Stimulated activated CD4-positive, alpha-beta T cell treated with anti-CD3 and anti-CD28 coated beads, Interleukin-1b, Interleukin-23, amount 100 ng/mL, for 24 hours (primary cell): ENCODE measurements at places on chromosomes 12 and 14.

DNA sequence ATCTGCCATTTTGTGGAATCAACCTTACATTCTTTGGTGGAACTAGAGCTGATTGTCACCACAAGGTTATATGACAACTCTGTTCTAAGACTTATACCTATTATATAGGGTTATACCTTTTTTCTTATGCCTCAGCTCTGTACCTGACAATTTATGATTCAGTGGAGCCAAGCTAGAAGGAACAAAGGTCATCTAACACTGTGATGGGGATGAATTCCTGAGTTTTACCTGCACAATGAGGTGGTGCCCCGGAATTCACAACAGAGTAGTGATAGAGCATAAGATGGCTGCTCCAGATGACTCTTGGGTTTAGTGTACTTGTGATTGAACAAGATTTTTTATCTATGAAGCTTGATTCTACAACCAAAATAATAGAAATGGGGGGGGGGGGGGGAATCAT lies 207.3 kb downstream of the PCNX1 start:
- DNase-seq, result no peak

DNA sequence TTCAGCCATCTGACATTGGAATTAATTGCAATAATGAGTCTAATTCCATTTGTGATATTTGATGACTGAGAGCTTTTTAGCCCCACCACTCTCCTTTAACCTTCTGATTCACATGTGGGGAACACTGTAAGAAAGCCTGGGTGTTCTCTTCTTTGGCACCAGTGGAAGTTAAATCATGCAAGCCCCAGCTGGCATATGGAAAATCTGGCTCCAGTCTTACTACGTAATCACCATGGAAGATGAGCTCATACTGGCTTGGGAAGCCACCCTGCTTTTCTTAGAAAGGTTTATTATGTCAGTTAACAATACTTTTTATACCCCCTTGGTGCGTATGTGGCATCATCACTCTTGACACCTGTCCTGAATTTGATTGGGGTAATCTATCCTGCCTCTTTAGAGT lies 479.3 kb downstream of the SLC16A7 start:
- DNase-seq, result no peak

DNA sequence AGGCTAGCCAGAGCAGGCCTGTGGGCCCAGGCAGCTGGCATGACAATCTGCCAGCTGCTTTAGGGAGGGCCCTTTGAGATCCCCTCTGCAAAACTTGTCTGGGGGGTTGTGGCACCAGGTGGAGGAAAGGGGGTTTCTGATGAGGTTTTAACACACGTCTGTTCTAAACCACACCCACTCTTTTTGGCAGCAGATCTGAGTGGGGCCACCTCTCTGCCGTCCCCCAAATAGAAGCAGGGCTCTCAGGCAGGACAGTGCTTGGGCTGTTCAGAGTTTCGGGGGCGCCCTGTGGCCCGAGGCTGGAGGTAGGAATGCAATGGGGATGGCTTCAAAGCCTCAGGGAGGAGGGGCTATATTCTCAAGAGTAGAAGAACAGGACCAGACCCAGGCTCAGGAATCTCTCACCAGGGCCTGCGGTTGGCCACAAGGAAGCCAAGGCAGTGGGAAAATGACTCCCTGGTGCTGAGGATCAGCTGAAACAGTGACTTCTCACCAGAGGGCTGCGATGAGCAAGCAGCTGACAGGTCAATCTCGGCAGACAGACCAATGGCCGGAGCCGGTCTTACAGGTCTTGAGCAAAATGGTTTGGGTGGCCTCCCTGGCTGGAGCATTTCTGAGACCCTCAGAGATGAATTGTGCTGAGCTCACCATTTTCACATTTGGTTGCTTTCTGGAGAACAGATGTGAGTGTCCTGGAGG lies 1.5 kb upstream of the KRT5 start:
- no peak for DNase-seq

DNA sequence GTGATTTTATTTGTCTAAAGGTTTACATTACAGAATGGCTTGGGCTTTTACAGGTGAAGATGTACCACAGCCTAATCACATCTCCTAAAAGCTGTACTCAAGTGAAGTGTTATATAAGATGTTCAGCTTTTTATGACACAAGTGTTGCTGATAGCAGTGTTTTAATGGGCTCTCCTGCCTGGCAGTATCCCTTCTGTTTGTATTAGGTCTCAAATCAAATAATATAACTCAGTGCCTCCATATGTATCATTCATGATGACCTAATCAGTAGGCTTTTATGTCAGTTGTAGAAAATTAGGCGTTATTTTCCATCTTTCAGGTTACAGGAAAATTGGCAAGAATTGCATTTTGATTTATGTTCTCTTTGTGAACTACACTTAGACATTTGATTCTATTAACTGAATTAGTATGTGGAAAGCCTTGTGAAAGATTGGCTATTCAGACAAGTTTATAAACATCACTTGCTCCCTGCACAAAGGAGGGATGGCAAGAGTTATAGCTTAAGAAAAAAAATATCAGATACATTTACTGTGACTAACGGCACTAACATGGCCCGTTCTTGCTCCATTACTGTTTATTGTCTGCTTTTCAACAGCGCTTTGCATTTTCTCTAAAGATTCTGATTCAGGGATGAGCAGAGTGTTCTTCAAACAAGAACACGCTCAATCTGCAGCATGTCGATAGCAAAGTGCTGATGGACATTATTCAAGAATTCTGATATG lies 143.7 kb upstream of the DIO2 start:
- no peak for DNase-seq

DNA sequence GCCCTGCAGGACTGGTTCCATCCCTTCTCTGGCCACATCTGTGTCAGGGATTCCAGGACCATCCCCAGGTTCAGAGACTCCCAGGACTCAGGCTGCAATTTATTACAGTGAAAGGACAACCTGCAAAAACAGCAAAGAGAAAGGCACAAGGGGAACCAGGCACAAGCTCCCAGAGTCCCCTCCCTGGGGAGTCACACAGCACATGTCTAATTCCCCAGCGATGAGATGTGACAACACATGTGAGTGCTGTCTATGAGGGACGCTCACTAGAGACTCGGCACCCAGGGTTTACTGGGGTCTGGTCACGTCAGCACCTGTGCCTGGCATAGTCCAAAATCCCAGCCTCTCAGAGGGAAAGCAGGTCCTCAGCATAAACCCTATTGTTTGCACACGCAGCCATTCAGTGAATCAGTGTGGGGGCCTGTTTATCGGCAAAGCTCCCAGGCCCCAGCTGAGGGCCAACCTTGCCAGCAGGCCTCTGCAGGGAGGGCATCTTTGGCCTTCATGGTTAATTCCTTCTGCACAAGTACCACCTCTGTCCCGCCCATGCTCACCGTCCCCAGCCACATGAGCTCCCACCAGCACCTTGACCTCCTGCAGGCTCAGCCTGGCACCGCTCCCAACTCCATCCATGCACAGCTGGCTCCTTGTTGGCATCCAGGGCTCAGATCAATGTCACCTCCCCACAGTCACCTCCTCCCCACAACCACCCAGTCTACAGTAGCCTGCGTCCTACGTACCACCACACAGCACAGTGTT lies 198.9 kb upstream of the SFSWAP start:
- no peak for DNase-seq

GRCh38 chr12:113468365-113469223 lies 3.1 kb downstream of the LHX5 start:
- DNase-seq, result no peak

- no peak for DNase-seq
These were observed 497.7 kb upstream of the RPL10L start for GRCh38 chr14:47149326-47149725.

DNA sequence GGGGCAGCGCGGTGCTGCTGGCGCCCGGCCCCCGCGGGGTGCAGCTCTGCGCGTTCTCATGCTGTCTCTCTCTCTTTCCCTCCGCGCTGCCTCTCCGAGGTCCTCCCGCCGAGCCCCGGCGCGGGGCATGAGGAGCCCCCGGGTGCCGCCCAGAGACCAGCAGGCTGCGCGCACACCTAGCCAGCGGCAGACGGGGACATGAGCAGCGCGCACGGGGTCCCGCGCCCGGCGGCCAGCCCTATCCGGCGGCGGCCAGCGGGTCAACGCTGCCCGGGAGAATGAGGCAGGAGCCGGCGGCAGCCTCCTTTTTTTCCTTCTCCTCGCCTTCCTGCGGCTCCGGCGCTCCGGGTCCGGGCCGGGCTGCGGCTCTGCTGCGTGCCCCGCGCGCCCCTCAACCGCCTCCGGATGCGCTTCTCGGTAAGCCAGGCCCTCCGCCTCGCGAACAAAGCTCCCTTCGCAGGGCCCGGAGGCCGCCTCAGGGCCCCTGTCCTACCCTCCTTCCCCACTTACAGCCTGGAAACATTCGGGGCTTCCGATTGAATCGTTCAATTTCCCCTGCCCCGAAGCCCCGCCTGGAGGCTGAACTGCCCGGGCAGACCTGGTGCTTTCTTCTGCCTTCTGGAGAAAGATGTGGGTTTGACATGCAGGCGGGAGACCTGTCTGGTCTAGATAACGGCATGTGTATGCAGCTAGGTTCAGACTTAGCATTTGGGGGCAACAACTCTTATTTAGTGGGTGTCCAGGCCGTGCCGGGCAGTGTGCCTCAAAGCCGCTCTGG lies at the start of gene TUNAR:
Gene TUNAR (plus strand): TSS at position 72 of the 778 bp plus-strand sequence.
- DNase-seq, result no peak

GRCh38 chr12:13253966-13254760 lies 57.6 kb downstream of the EMP1 start:
- DNase-seq, result no peak

DNA sequence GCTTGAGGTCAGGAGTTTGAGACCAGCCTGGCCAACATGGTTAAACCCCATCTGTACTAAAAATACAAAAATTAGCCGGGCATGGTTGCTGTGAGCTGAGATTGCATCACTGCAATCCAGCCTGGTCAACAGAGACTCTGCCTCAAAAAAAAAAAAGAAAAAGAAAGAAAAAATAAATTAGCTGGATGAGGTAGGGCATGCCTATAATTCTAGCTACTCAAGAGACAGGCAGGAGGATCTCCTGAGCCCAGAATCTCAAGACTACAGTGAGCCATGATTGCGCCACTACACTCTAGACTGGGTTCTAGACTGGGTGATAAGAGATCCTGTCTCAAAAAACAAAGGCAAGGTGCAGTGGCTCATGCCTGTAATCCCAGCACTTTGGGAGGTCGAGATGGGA lies 16.9 kb downstream of the PPP4R3A start:
- no peak for DNase-seq

GRCh38 chr14:90381011-90381786 lies 15.6 kb upstream of the CALM1 start:
- no peak for DNase-seq

- DNase-seq, result peak; percentile 8
These were observed 113.4 kb upstream of the PELI2 start for GRCh38 chr14:56004786-56005185.

DNA sequence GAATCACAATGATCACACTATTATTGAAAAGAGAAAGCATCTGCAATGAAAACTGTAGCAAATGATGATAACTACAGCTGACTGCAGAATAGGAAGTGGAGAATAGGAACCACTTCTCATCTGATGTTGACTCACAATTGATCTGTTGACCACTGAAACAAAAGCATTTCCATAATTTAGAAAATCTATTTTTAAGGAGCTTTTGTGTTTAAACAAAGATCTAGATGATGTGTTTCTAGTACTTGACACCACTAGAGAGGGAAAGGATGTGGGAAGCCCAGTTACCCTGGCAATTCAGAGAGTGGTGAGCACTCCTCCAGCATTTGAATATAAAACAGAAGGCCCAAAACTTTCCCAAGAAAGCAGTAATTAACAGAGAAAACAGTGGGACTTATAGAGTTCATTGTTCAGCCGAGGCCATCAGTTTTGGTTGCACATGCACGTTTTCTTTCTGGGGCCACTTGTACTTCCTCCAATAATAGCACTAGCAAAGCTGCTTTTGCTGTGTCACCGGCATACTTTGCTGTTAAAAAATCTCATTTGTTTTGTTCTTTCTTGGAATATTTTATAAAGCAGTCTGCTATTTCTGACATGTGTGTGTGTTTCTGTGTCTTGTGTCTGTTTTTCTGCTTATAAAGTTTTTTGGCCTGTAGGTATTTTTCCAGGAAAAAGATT lies 76.1 kb upstream of the HECTD1 start:
- DNase-seq, result no peak

DNA sequence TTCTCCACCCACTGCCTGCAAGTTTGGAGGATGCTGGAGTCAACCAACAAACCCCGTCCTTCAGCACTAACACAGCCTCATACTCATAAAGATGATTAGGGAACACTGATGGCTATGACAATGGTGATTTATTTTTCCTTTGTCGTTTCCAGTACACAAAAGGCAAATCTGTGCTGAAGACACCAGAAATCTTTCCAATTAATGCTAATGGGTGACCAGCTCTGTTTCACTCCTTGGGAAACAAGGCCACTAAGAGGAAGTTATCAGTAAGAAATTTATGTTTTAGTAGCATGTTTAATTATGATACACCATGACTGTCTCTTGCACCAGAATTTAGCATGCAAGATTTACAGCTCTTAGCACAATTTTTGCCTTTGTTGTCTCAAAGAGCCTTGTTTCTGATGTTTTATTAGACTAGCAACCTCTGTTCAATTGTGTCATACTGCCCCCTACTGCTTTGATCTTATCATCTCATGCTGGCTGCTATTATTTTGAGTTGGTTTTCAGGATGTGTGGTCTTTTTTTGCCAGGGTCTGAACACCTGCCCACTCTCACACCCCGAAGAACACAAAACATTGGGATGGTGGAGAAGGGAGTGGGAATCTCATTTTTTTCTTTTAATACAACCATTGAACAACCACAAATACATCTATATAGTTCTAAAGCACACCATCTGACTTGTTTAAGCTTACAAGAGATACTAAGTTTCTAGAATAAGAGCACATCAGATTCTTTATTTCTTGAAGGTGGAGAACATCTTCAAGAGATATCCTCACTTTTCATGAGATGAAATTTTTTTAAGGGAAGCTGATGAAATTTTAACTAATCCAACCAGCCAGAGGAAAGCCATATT lies 160.9 kb downstream of the SPTSSA start:
- DNase-seq, result no peak

GRCh38 chr12:865614-866013 lies 83.9 kb downstream of the RAD52 start:
- DNase-seq, result no peak

- no peak for DNase-seq
These were observed 21.9 kb downstream of the WIF1 start for GRCh38 chr12:65099182-65099581.

- no peak for DNase-seq
These were observed 803 bp downstream of the STK38L start for GRCh38 chr12:27244689-27245488.

- DNase-seq, result no peak
These were observed 95.3 kb downstream of the ADGRD1 start for GRCh38 chr12:131049002-131049401.

GRCh38 chr12:124188561-124189405 lies 106.1 kb upstream of the RFLNA start:
- no peak for DNase-seq

DNA sequence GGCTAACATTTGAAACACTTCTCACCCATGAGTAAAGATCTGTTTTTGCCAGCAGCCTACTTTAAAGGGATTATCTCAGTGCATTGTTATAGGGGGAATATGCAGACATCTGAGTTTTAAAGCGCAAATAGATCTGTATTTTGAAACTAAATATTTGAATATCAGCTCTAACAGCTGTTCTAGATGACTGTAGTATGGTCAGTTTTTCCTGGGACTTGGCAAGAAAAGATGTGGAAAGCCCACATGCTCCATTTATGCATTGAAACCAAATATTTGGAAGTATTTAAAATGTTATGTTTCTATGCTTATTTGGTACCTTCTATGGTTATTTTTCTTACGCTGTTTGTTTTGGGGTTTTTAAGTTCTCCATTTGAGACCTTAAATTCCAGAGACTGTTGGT lies 41.7 kb downstream of the RIC8B start:
- DNase-seq, result no peak

- DNase-seq, result no peak
These were observed 178.8 kb downstream of the NTS start for GRCh38 chr12:86052921-86053320.

- no peak for DNase-seq
These were observed 48.8 kb downstream of the LRCOL1 start for GRCh38 chr12:132561427-132562156.

- DNase-seq, result no peak
These were observed 3.1 kb downstream of the C14orf39 start for GRCh38 chr14:60482743-60483142.
